RWPE2 (cell line): ENCODE measurements at places on chromosomes 5 and 9.

DNA sequence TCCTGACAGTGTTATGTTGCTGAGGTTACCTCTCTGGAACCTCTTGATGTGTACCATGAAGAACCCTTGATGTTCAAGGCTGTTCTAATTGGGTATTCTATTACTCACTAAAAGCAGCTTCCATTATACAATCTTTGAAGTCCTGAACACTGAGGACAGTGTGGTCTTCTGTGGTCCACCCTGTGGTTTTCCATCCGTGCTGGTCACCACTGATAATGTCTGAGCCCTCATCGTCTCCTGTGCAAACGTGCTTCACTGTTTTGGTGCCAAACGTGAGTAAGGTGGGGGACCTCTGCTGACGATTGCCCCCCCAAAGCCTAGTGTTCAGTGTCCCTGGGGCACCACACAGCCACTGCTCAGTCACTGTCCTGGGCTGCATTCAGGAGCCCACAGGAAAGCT, 259.7 kb upstream of the ANKRD55 start:
- DNase-seq = no peak

- DNase-seq = no peak
Observed at GRCh38 chr5:55551358-55551757, 16.6 kb upstream of the PLPP1 start.

DNA sequence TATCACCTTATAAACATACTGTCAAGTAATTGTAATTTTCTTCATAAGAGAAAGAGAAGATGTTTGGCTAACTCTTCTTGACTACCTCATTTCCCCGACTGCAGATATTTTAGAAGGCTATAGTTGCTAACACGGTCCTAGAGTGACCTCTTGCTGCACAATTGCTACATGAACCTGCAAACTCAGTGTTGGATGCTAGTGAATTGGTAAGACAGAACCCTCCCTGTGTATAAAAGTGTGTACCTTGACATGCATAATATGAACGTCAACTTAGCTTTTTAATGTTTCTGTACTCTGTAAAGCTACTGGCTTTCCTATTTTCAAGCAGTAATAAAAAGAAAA, 46.7 kb upstream of the CER1 start:
- no peak for DNase-seq

DNA sequence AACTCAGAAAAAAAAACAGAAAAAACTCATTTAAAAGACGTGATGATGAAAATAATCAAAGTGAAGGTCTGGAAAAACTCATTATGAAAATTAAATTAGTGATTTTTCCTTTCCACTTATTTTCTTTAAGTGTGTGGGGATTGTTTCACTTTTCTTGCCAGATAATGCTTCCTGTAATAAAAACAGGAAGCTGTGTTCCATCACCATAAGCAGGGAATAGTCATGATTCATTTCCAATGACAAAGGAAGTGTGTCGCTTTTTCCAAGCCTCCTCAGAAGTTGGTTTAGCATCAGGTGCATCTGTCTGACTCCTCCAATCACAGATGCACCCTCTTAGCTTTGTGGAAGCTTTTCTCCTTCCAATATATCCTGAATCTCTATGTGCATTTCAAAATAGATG, 2068.7 kb downstream of the MAT2B start:
- no peak for DNase-seq

DNA sequence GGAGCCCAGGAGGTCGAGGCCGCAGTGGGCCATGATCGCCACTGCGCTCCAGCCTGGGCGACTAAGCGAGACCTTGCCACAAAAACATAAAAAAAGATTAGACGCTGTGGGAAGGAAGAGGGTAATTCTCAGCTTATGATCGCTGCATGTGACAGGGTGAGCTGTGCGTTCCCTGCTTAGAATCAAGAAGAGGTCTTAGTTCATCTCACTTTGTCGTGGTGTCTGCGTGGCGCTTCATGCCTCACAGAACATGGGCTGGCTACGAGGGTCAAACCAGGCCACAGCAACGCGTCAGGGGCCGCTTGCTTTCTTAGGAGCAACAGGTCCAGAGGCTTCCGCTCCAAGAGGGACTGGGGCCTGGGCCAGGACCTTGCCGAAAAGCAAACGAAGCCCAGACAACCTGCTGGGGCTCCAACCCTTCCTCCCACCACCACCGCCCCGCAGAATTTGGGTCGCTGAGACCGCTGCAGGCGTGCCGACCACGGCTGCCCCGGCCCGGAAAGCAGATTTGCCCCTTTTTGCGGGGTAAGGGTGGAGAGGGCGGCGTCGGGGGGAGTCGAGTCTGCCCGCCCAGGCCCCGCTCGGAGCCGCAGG, 10.0 kb upstream of the GRIN1 start:
- DNase-seq = no peak

DNA sequence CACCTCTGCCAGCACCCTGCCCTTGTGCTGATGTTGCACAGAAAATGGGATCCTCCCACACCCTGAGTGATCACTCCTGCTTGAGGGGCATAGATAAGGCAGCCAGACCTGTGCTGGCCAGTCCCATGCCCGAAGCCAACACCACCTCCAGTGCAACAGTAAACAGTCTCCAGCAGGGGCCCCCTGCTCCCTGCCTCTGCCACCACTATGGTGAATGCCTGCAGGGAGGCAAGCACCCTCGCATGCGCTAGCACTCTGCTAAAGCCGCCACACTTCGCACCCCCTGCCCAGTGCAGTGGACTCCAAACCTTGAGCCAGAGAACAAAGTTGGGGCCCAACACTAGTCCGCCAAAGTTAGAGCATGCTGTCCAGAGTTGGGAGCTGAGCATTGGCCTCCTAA, 118.7 kb downstream of the PJA2 start:
- no peak for DNase-seq

DNA sequence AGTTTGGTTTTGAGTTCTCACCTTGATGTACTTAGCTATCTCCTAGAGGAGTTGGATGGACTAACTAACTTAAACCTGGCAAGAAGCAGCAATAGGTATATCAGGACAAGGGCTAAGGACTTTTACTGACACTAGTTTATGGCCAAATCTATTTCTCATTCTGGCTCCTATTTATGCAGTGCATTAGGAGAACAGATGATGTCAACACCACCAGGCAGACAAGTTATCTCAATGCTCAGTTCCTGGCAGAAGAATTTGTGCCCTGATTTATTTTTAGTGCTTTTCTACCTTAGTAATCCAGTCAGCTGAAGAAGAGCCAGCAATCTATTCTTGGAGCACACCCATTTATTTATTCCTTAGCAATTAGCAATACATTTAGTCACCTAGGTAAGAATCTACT, 30.7 kb upstream of the MYOT start:
- no peak for DNase-seq

DNA sequence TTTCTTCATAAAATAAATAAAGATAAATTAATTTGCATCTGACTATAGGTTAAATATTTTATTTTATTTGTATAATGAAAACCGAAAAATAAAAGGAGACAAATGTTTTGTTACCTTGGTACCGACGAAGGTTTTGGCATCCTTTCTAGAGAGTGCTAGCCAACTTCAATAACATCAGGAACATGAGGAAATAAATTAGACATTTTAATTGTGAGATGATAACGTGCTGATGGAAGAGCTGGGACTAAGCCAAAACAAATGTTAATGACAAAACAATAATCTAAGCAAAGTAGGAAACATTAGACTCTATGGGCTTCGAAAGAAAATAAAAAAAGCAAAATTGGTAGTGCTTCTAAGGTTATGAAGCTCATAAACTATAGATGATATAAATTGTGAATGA, 201.0 kb downstream of the IRX2 start:
- no peak for DNase-seq

DNA sequence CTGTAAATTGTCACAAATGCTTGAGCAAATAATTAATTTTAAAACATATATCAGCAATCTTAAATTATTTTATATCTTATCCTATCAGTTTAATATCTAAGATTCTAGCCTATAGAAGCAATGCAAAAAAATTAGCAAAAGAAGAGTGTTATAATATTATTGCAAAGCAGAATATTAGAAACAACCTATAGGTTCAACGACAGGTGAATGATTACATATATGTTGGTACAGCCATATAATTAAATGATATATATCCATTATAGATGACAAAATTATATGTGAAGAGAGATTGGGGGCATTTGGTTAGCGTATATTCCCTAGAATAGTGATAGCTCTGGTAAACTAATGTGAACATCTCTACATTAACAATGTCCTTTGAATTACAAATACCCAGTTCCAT, at the start of gene IFNE:
IFNE (minus strand) TSS at position 101 of the 400 bp plus-strand sequence. CDS start 619 bp downstream, outside the sequence.
- no peak for DNase-seq

- no peak for DNase-seq
Observed at GRCh38 chr9:13728131-13728530, 448.6 kb upstream of the MPDZ start.

DNA sequence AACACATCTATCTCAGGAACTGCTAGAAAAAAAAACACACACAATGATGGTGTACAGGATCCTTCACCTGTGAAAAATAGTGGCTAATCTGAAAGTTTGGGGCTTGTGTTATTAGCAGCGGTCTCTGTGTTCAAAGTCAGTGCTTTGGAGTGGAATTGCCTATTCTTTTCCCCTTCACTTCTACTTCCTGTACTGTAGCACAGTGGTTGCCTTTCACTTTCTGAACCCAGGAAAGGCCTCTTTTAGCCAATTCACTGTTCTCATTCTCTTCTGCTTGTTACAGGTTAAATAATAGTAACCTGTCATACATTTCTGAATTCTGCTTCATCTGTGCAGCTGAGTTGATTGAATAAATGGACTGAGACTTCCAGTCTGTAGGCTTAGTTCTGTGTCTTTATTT, 161.3 kb upstream of the RGS7BP start:
- DNase-seq = no peak

DNA sequence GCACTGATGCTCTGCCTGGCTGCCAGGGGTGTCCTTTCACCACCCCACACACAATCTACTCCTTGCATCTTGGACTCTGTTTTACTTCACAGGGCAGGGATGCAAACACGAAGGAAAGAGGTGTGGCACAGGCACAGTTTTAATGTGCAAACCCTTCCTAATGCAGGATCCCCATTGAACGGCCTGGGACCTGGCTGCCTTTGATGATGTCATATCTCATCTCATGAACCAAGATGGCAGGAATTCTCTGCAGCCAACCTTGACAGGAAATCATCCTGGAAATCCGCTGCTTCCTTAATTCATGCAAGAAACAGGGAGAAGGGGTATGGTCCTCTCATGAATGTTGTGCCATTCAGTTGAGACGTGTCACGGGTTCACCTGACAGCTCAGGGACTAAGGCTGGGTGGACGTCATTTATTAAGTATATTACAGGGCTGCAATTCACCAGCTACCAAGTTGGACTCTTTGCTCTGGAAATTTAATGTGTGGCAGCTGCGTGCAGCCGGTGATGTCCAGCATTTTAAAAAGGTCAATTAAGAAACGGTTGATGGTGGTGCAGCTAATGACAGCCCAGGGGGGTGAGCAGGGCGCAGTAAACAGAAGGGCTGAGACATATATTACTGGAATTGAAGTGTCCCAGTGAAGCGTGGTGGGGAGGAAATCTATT, 91.5 kb downstream of the LMNB1 start:
- no peak for DNase-seq

GRCh38 chr5:76675364-76675763, 40.6 kb upstream of the F2R start:
- no peak for DNase-seq

DNA sequence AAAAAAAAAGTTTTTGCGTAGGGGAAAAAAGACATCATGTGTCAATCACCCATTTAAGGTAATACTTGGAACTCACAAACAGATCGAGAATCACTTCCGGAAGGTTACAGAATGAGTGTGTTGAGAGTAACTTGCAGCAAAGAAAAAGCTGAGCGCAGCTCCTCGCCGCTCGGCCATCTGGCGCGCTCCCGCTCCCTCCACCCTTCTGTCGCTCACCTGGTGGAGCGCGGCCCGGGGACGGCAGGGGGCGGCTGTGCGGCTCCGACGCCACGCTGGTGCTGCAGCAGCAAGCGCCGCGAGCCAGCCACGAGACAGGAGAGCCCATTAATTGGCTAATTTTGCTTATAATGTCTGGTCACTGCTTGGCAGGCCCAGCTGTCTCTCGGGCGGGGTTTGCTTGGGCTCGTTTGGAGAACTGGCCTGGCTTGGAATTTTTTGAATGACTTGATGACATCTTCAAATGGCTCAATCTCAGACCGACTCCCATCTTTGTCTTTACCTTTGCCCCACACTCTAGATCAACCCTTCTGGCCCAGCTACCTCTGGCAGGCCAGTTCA, 601.8 kb downstream of the CCDC171 start:
- DNase-seq = no peak

- no peak for DNase-seq
Observed at GRCh38 chr9:9817176-9817575, 795.6 kb downstream of the PTPRD start.

DNA sequence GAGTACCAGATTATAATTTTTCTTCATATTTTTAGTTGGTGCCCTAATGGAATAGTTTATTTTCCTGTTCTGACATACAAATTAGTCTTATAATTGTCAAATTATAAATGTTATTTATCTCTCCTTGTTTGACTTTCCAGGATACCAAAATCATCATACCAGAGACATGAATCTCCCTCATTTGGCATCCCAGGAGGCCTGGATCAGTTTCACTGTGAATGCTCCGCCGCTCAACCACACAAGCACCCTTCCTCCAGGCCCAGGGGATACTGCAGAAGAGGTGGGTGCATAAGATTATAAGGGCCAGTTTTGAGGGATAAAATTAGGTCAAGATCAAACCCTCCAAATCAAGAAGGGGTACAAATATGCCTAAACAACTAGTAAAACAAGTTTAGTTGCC, 1229.3 kb downstream of the CDH12 start:
- no peak for DNase-seq

DNA sequence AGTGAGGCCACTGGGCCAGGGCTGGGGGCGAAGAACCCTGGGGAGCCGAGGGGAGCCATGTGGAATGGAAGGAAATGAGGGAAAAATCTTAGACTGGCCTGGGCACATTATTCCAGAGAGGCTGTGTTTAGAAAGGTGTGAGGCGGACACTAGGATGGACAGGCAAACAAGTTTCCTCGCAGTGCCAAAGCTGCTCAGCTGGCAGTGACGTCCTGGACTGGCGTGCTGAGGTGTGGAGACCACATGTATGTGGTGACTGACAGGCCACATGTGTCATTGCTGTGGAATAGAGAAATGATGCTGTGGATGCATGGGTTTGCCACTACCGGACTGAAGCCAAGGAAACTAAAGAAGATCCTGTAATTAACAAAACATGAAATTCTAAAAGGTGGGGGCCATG, 42.6 kb downstream of the RASEF start:
- no peak for DNase-seq

DNA sequence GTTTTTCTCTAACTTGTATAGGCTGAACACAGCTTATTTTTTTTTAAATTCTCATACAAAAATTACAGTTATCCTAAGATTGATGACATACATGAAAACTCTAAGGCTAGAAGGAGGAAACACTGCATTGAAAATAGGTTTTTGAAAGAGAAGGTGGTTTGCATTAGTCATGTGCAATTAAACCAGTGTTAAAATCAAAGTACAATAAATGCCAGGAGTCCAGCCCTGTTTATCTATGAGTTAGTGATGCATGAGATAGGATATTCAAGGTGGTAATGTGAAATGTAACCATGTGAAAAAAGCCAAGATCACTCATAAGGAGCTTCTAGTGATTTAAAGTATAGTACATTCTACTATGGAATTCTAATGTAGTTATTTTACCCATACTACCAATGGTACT, 444.9 kb upstream of the CYLC2 start:
- no peak for DNase-seq

- DNase-seq = no peak
Observed at GRCh38 chr5:61267116-61267515, 64.9 kb upstream of the ZSWIM6 start.
